ENCODE measurements at places on chromosomes 3 and 15.

GRCh38 chr15:92231461-92231860 is 162.2 kb upstream of the ST8SIA2 start:
- no peak for DNase-seq

GRCh38 chr3:128499724-128500275 is 6.8 kb upstream of the GATA2 start:
- no peak for DNase-seq

- DNase-seq: no peak
Observed at GRCh38 chr3:69212411-69213160, 90.2 kb upstream of the LMOD3 start.

DNA sequence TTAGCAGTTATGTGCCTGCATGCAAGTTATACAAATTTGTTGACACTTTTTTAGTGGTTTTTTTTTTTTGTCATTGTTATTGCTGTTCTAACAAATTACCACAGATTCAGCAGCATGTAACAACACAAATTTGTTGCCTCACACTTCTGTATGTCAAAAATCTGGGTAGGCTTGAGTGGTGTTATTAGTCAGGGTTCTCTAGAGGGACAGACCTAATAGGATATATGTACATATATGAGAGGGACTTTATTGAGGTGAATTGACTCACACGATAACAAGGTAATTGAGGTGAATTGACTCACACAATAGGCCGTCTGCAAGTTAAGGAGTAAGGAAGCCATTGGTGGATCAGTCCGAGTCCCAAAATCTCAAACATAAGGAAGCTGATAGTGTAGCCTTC is 15.0 kb upstream of the PLSCR1 start:
- no peak for DNase-seq

DNA sequence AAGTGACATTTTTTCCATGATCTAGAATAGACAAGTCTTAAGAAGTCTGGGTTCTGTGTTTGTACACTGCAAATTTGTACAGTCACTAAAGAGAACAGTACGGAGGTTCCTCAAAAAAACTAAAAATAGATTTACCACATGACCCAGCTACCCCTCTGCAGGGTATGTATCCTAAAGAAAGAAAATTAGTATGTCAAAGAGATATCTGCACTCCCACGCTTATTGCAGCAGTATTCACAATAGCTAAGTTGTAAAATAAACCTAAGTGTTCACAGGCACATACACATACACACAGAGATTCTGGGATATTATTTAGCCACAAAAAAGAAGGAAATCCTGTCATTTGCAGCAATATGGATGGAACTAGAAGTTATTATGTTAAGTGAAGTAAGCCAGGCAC is 120.4 kb downstream of the ZIC1 start:
- no peak for DNase-seq

DNA sequence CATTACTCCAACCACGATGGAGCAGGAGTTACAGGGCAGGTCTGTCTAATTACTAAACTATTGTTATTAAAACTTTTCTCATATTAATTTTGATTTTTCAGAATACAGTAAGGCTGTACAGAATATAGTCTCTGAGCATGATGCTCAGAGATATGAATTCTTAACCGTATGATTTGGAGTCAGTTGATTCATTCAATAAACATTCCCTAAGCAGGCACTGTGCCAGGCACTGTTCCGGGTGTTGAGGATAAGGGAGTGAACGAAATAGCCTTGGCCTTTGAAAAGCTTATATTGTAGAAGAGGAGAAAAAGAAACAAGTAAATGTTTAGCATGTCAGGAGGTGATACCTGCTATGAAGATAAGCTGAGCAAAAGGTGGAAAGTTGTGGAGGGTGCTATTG is 187.3 kb downstream of the KCNAB1 start:
- DNase-seq: no peak

Measured in stimulated activated CD8-positive, alpha-beta memory T cell treated with anti-CD3 and anti-CD28 coated beads, Interleukin-7, amount 100 ng/mL, for 1 hour (primary cell).